ENCODE measurements at places on chromosomes 6 and 20. TPM values are rescaled to one million over a fixed set of nuclear protein-coding genes. Genes with fewer than 3 reads are reported as not detected.

DNA sequence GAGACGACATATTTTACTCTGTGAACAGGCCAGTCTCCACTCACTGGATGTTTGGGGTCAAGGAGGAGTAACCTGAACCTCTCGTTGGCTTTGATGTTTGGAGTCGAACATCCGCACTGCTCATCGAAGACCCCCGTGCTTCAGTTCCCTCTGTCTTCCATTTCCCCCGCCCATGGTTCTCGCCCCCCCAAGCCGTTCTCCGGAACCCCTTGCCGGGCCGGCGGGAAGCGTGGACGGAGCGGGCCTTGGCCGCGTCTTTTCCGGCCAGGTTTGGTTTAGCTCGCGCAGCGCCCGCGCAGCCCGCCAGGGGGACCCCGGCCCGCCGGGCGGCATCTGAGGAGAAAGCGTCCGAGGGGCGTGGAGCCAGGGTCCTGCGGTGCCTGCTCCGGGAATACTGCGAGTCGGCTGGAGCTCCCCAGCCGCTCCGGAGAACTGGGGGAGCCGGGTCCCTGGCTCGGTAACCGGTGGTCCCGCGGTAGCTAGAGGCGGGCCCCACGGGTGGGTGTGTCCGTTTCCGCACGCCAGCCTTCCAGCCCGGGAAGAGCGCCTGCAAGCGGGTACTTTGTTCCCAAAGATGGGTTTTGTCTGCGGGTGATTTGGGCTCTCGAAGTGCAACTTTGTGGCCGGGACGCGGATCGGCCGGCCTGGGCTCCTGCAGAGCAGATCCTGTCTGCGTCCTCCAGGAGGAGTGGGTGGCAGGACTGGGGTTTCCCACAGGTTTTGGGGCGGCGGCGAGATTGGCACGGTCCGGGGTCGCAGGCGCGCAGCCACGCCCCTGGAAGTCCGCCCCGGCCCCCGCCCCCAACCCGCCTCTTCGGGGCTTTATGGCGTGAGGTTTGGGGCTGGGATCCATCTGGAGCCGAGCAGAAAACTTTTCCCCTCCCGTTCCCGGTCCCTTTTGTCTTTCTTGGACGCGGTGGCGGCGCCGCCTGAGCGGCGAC, at the start of gene TMEM200A:
Gene TMEM200A (plus strand): TSS at position 852 of the 941 bp plus-strand sequence. CDS start 74,406 bp downstream, outside the sequence.
- peak; percentile 80 for DNase-seq

The NKAPL gene
- total RNA-seq: 4.8 TPM

The DCDC2 gene
- total RNA-seq: not detected

- DNase-seq: peak; percentile 49
Observed at GRCh38 chr6:169978615-169979161, 227.3 kb downstream of the ERMARD start.

GRCh38 chr20:2507464-2507863, 1.3 kb downstream of the ZNF343 start:
- DNase-seq: no peak

GRCh38 chr6:3981917-3982316, 97.0 kb downstream of the FAM217A start:
- no peak for DNase-seq

- DNase-seq: no peak
Observed at GRCh38 chr6:93498713-93499112, 79.4 kb upstream of the EPHA7 start.

- DNase-seq: no peak
Observed at GRCh38 chr20:49515586-49515985, 33.1 kb upstream of the KCNB1 start.

- DNase-seq: no peak
Observed at GRCh38 chr6:165159460-165159859, 149.9 kb downstream of the C6orf118 start.

DNA sequence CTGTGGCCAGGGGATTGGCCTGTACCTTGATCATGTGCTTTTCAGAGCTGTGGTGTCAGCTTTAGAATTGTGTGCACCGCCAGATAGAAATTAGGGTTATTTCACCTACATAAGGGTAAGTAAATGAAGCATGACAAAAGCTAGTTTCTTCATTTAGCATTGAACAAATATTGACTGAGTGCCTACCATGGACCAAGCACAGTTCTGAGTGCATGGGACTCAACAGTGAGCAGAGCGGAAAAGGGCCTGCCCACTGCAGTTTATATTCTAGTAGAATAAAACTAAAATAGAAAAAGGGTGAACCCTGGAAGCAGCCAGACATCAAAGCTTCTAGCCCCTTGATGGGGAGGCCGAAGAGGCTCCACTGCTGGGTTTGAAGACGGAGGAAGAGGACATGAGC, 25.6 kb downstream of the ECT2L start:
- no peak for DNase-seq

DNA sequence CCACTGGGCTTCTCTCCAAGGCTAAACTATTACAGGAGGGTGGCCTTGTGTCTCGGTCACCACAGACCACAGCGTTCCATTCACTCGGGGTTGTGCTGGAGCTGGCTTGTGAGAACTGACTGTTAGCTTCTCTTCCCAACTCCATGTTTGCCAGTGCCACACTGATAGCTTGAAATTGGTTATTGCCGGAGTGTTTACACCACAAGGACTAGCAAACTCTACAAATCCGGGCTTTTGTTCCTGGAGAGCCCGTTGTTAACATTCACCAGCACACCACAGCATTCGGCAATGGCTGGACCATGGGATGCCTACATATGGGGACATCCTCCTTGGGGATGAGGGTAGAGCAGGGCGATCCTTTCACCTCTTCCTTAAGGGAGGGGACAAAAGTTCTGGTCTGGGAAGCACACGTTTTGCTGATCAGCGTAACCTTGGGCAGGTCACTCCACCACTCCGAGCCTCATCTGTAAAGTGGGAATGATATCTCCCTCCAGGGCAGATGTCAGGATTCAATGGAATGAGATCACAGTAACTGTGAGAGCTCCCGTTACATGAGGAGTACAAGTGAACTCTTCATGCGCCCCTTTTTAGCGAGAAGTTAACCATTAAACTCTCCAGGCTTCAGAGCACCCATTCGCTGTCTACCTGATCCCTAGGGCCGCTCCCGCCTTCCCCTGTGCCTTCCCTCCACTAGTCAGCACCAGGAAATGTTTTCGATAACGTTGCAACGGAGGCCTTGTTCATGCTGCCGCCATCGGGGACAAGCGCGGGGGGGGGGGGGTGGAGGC, 41.7 kb upstream of the TTPAL start:
- no peak for DNase-seq

The OSER1 gene
- total RNA-seq: 57.7 TPM

GRCh38 chr6:2103765-2104523, 141.5 kb downstream of the GMDS start:
- no peak for DNase-seq

DNA sequence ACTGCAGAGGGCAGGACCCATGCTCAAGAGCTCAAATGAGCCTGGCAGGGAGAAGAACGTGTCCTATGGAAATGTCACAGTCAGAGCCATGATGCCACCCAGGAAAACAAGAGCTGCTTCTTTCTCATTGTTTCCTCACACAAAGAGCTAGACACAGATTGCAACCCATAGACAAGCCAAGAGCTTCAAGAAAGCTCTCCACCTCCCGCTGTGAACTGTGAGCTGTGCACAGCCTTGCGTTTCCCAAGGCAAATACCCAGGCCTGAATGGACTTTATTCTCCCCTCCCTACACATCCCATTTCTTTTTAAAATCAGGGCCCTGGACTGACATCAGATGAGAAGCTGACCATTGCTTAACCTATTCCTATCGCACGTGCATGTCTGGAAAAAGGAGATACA, 388.8 kb downstream of the RNGTT start:
- no peak for DNase-seq

- no peak for DNase-seq
Observed at GRCh38 chr6:144379356-144379755, 94.2 kb downstream of the UTRN start.

GRCh38 chr6:54817236-54817635, 29.3 kb upstream of the FAM83B start:
- no peak for DNase-seq

GRCh38 chr6:75124085-75124484, 81.8 kb downstream of the COL12A1 start:
- DNase-seq: no peak

- no peak for DNase-seq
Observed at GRCh38 chr6:146598772-146599405, at the start of gene ADGB. ADGB (plus strand) TSS chr6:146598972; CDS start chr6:146599041, 69 bp downstream.

The SLC35B2 gene
- total RNA-seq: 28.8 TPM

- no peak for DNase-seq
Observed at GRCh38 chr6:129929433-129929832, 68.3 kb upstream of the TMEM244 start.

The RPP40 gene
- total RNA-seq: 8.6 TPM
